ENCODE measurements at places on chromosomes 7 and 10.

- no peak for DNase-seq
Observed at GRCh38 chr7:67788669-67789068, 792.0 kb downstream of the TYW1 start.

- DNase-seq = no peak
Observed at GRCh38 chr10:95518455-95519452, 42.4 kb downstream of the SORBS1 start.

- DNase-seq = no peak
Observed at GRCh38 chr7:151013356-151013732, 10.9 kb downstream of the ATG9B start.

DNA sequence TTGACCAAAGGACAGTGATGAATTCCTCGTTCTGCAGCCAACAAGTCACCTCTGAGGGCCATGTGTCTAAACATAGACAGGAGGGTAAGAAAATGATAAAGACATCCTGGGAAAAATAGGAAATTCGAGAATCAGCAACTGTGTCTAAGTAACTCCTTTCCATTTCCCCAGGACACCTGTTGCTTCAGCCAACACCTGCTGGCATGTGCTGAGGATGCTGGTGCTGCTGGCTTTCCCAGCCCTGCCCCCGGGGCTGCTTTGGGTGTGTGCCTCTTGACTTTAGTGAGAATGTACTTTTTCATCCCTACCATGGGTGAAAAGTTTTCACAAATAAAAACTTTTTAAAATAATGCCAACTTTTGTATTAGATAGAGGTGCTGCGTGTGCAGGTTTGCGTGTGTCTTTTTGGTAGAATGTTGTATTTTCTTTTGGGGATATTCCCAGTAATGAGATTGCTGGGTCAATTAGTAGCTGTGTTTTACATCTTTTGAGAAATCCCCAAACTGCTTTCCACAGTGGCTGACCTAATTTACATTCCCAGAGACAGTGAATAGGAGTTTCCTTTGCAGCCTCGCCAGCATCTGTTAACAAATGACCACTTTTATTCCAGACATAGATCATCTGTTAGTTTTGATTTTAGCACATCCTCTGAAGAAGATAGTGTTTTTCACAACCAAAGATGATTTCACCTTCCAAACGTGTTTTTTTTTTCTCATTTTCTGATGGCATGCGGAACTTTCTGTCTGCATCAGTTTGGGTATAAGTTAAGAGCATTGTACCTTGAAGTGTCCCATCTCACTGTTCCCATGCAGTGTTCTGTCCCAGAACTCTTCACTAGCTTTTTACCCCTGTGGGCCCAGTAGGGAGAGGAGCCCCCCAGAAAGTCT, 104.2 kb upstream of the ACBD5 start:
- no peak for DNase-seq

- DNase-seq = no peak
Observed at GRCh38 chr7:64651632-64652165, 14.2 kb upstream of the ZNF107 start.

- DNase-seq = no peak
Observed at GRCh38 chr10:96339956-96340904, 18.6 kb downstream of the OPALIN start.

DNA sequence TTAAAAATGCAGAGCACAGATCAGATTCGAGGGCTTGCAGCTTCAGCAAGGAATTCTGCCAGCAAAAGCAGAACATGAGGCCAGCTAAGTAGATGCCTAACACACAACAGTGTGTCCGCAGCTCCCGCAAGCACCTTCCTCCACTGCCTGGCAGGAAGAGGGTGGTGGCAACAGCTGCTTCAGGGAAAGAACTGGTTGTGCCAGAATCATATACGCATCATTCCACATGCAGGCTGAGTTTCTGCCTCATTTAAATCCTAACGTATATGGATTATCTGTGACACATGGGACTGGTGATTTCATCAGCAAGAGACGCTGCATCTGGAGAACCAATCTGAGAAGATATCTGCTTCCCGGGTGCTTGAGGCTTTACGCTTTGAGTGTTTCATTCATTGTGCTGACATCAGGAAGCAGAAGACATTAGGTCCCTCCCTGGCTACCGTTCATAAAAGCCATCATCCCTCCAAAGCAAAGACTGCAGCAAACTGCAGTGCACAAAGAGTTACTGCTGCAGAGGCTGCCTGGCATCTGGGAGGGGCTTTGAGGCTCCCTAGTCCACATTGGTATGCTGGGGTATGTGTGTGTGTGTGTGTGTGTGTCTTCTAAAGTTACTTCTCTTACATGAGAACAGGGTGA, 78.8 kb downstream of the FAM13C start:
- no peak for DNase-seq

DNA sequence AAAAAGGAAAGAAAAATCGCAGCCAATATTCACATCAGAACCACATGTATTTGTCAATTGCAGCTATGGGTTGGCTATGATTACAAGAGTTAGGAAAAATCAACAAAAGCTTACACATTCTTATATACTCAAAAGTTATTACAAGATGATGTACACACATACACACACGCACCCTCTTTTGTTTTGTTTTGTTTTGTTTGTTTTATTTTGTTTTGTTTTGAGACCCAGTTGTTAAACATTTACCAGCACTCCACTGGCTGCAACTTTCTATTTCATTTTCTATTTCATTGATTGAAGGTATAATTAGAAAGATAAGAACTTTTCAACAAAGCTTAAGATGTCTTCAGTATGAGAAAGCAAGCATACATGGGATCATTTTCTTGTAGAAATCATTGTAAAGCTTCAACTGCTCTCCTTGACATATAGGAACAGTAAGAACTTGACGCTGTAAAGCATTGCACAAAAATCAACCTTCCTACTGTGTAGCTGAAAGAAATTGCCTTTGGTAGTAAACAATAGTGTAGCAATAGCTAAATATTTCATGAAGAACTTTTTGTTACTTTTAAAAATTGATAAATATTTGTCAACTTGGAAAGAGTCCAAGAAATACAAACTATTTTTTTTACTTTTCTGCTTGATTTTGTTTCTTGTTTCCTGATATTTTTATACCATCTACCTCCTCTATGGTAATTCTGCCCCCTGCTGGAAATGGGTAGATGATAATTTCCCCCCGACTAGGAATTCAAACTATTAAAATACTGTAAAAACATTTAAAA, 205.9 kb downstream of the MBL2 start:
- no peak for DNase-seq

DNA sequence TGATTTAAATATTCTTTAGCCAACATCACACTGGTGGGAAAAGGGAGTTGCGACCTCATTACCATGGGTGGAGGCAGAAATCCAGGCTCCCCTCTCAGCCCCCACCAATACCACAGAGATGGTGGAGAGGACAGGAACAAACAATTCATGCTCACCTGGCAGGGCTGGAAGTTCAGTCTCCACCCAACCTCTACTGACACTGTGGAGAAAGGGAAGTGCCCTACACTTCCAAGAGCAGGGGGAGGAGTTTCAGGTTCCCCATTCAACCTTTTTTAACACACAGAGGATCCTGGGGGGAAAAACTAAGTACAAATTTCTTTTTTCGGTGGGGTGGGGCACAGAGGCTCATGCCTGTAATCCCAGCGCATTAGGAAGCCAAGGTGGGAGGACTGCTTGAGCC, 210.1 kb upstream of the KCTD7 start:
- no peak for DNase-seq

GRCh38 chr10:109773288-109774120, 149.8 kb downstream of the XPNPEP1 start:
- DNase-seq = no peak

DNA sequence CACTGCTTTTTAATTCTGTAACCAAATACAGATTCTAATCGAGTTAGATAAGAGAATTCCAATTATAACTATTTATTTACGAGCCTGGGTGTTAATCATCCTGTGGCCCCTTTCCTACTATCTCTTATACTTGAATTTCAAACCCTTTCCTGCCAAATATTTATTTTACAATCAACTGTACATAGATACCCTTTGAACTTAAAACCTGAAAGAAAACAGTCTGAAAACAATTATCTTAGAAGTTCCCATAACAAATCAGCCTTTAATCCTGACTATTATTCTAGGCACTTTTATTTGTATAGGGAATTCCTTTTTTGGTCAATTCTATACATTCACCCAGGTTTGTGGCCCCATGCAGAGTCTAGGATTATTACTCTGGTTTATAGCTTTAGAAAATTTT, 10.6 kb upstream of the GPR37 start:
- DNase-seq = no peak

GRCh38 chr7:36904802-36905201, 180.5 kb upstream of the AOAH start:
- DNase-seq = no peak

DNA sequence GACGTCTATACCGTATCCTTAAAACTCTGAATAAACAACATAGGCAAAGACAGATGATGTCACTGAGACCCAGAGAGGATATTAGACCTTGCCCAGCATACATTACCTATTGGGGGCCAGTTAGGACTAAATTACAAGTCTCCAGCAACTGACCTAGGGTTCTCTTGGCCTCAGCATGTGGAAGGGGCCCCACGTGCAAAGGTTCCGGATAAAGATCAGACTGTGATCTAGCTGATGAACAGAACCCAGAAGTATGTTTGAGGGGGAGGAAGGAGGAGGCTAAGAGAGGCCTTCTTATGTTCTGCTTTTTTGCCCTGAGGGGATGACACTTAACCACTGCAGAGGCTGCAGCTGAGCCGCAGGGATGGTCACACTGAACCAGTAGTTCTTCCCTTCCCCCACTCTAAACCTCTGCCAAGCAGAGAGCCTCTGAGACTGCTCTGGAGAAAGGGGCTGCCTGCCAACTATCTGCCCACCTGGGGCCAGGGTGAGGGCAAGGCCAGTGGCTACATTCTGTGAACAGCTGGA, 24.0 kb upstream of the KMT2C start:
- DNase-seq = no peak

GRCh38 chr7:99126921-99127553, 16.9 kb downstream of the SMURF1 start:
- DNase-seq = no peak

- DNase-seq = no peak
Observed at GRCh38 chr7:150738591-150739001, 1.4 kb downstream of the GIMAP5 start.

GRCh38 chr7:77222819-77223218, 23.2 kb upstream of the FGL2 start:
- DNase-seq = no peak

DNA sequence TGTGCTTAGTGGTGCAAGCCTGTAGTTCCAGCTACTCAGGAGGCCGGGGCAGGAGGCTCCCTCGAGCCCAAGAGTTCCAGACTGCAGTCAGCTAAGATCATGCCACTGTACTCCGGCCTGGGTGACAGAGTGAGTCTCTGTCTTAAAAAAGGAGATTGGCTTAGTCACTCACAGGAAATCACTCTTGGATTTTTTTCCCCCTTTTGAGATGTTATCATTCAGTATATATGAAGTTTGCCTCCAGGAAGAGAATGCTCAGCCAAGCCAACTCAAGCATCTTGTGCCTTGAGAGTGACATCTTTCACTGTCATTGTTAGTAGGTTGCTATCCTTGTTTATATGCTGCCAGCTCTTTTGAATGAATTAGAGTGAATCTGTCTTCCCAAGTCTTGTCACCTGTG, 28.0 kb downstream of the NIPSNAP2 start:
- DNase-seq = no peak

DNA sequence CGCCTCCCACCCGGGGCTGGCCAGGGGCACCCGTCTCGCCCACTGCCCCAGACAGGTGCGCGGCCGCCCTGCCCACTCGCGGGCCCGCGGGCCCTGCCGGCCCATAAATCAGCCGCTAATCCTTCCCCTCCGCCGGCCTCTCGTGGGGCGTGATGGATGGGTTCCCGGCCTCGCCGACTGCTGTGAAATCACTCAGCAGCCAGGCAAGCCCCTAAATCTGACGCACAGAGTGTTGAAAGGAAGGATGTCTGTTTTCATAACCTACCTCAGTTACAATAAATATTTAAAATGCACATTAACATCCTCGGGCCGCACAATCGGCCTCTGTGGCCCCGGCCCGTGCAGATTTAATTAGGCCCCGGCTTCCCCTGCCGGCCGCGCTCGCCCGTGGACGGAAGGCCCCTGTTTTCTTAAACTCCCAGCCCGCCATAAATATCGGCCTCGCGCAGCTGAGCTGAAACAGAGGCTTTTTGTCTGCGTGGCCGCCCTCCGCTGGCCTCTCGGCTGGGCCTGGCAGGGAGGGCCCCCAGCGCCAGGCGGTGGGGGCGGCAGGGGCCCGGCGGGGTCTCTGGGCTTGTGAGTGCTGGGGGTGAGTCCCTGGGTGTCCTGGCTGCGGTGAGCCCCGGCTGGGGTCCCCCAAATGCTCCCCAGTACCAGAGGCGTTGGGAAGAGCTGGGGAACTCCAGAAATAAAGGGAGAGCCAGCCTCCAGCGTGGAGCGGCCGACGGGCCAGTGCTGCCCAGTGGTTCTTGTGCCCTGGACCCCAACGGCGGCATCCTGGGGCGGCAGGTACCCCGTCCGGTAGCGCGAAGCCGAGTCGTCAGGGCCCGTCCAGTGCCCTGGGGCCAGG, 90.7 kb downstream of the UNCX start:
- DNase-seq = no peak
